NCI-H345 (cell line): ENCODE measurements at places on chromosomes 5 and 9.

GRCh38 chr9:99736291-99736690, 85.4 kb upstream of the NR4A3 start:
- DNase-seq, result no peak

DNA sequence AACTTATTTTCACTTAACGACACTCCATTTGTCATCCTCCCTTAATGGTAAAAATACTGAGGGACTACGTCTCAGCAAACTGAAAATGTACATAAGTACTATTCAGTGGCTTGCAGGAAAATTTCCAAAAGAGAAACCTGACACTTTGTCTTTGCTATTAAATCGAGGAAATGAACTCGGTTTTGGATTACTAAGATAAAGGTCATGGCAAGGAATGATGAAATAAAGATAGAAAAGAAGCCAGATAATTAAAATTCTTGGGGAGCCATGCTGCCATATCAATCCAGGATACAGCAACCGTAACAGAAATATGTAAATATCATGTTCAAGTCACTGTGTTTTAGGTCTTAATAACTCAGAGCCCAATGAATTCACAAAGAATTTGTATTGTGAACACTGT, 647.8 kb downstream of the CDH9 start:
- no peak for DNase-seq

DNA sequence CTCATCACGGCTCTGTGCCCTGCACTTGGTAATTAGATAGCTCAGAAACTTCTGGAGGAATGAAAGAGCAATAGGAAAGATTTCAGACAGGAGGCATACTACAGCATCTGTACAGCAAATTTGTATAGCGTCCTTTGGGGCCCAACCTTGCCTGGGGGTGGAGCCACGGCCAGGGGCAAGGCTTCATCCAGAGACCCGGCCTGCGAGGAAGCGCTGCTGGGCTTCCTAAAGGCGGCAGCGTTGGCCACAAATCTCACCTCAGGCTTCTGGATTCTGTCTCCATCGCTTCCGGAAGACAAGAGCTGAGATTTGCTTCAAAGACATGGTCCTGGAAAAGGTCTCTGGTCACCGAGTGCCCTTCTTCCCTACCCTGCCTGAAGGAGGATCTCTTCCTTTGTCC, 12.2 kb upstream of the SPATA31D1 start:
- DNase-seq, result no peak

DNA sequence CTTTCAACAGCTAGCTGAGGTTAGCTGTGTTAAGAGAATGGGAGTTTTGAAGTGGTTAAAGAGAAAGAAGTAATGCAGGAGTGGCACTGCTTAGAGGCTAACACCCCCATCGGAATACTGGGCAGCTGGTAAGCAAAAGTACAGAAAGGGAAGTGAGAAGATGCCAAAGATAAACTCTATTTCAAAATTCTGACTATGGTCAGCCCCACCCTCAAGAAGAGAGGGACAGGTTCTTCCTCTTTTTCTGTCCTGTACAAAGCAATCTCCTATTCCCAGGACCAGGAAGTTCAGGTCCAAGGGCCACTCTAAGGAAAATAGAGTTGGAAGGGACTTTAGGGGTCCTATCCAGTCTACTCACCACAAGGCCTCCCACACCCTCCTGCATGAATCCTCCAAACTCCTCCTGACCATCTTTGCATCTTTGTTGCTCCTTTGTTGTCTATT, 45.9 kb upstream of the JAK2 start:
- no peak for DNase-seq

DNA sequence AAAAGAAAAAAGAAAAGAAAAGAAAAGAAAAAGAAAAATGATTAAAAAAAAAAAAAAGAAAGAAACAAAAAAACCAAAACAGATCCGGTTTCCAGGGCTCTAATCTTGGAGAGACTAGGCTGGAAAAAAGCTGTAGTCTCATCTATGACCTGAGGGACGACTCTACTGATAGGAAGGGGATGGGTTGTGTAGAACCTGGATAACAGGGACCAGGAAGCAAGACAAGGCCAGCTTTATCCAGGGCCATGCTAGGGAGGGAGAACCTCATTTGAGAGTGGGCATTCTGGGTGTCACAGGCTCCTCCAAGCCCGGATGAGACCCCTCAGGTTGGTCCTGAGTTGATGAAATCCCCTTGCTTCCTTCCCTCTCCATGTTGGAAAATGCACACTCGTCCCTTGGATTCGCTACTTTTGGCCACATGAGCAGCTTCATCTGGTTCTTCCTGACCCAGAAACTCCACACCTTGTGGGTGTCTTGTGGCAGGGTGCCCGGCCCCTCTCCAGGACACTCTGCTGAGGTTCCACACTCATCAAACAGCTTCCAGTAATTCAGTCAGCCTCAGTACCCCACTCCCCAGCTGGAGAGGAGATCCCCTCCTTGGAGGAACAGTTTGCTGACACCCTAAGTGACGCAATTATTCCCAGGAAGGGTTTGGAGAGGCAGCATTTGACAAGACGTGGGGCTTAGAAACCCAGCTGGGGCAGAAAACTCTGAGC, 71.1 kb upstream of the LHFPL2 start:
- DNase-seq, result no peak

DNA sequence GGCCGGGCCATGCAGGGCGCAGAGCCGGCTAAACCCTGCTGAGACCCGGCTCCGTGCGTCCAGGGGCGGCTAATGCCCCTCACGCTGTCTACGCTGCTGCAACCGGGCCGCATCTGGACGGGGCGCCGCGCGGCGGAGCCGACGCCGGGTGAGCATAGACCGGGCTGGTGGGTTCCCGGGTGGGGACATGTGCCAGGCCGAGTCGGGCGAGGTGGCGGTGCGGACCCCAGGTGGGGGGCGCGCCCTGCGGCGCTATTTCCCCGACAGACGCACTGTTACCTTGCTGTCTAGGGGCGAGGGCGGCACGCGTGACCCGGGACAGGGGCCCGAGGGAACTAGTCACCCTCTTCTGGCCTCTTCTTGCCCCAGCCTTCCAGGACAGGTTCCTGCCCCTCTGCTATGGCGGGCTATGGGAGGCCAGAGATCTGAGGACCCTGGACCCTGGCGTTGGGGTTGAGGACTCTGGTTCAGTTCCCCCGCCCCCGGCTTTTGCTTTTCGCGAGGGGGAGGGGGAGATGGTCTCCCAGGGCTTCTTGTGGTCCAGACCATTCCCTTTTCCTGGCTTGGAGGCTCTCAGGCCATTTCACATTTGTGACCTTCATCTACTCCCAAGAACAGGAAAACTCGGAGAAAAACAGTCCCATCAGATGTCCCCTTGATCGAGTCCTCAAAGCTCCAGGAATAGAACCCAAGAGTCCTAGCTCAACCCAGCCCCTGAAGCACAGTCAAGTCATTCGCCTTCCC, 536 bp downstream of the SLC27A4 start:
- no peak for DNase-seq

GRCh38 chr5:59586841-59587240, 306.7 kb downstream of the PDE4D start:
- no peak for DNase-seq

GRCh38 chr9:71758785-71759184, 9.5 kb downstream of the CEMIP2 start:
- peak; percentile 78 for DNase-seq

GRCh38 chr9:110971705-110972104, 66.6 kb downstream of the LPAR1 start:
- DNase-seq, result no peak

- no peak for DNase-seq
Observed at GRCh38 chr9:22990349-22990748, 543.7 kb downstream of the DMRTA1 start.

GRCh38 chr5:52774005-52774410, 13.7 kb upstream of the ITGA1 start:
- no peak for DNase-seq

- no peak for DNase-seq
Observed at GRCh38 chr9:87564111-87564510, 66.4 kb downstream of the DAPK1 start.

GRCh38 chr5:1792842-1793266, 6.8 kb downstream of the MRPL36 start:
- DNase-seq, result no peak

GRCh38 chr9:90086101-90086511, 481.3 kb downstream of the GADD45G start:
- no peak for DNase-seq

DNA sequence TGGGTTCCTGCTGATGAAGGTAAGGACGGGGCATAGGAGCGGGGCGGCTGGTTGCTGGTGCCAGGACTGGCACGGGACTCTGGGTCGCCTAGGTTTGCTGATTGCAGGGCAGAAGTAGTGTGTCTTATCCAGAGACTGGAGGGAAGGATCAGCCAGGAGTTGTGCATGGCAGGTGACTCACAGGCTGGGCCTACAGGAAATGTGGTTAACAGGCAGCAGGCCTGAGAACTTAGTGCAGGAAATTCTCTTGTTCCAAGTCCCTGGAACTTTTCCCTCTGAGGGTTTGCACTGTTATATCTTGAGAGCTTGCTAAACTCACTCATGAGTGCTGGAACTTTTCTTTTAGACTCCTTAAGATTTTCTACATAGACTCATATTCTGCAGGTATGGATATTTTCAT, 95.1 kb downstream of the ANXA2R start:
- no peak for DNase-seq

DNA sequence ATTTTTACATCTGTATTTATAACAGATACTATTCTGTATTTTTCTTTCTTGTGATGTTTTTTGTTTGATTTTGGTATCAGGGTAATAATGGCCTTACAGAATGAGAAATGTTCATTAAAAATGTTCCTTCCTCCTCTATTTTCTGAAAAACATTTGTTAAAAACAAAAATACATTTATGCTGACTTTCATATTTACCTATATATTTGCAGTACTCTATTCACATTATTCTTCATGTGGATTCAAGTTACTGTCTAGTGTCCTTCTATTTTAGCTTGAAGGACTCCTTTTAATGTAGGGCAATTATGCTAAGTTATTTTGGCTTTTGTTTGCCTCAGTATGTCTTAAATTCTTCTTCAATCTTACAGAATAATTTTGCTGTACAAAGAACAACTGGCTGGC, 5.1 kb downstream of the CCDC112 start:
- DNase-seq, result no peak

DNA sequence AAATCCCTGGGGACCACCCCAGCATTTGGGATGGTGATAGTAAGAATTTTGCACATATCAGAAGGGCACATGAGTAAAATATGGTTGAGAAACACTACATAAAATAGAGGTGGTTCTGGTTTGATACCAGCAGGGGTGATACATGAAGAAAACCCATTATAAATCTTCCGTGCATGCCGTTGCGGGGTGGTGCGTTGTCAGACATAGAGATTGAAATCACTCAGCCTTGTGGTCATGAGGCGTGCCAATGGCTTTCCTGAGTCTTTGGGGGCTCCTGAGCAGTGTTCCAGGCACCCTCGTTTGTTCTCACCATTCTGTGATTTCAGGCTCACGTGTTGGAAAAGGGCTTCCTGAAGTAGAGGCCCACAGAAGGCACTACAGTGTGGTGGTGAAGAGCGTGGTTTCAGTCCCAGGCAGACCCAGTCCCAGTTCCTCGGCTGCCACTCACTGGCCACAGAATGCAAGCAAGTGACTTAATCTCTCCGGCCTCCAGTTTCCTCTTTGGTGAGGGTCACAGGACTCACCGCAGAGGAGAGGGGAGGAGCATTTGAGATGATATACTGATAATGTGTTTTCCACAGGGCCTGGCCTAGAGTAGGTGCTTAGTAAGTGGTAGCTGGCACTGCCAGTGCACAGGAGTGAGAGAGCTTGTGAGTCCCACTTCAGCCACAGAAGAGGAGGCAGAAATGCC, 20.5 kb upstream of the GLRX start:
- no peak for DNase-seq

GRCh38 chr5:35233601-35234000, 3.3 kb upstream of the PRLR start:
- DNase-seq, result no peak

DNA sequence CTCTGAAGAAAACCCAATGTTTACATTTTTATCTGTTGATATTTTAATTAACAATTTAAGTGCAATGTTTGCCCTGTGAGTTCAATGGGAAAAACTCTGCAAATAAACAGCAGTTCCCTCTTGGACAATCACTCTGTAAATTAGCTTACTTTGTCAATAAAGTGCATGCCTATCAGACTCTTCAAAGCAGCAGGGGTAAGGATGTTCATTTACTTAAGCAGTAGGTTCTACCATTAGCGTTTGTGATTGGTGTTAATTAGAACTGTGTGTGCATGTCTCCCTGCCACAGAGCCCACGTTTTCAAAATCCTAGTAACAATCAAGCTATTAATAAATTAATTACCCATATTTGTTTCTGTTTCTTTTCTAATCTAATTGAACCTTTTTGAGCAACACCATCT, 1921.6 kb upstream of the WWC1 start:
- no peak for DNase-seq

DNA sequence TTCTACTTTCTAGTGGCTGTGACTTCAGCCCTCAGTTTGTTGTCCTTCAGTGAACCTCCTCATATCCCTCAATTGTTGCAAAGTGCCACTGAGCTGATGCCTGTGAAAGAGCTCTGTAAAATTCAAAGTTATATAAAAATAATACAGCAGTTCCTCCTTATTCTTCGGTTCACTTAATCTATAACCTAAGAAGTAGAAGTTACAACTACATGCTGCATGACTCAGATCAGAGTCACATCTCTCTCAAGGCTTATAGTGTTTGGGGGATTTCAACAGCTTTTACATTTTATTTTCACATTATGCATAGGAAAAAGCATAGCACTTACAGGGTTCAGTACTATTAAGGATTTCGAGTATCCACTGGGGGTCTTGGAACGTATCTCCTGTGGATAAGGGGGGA, 25.1 kb upstream of the GCNT1 start:
- no peak for DNase-seq
